ENCODE measurements at places on chromosomes 5 and 9.
A peak's percentile ranks its signal among the peaks of the same experiment; 100 is the strongest.

- no peak for DNase-seq
Observed at GRCh38 chr5:133332439-133333024, 279.8 kb downstream of the FSTL4 start.

DNA sequence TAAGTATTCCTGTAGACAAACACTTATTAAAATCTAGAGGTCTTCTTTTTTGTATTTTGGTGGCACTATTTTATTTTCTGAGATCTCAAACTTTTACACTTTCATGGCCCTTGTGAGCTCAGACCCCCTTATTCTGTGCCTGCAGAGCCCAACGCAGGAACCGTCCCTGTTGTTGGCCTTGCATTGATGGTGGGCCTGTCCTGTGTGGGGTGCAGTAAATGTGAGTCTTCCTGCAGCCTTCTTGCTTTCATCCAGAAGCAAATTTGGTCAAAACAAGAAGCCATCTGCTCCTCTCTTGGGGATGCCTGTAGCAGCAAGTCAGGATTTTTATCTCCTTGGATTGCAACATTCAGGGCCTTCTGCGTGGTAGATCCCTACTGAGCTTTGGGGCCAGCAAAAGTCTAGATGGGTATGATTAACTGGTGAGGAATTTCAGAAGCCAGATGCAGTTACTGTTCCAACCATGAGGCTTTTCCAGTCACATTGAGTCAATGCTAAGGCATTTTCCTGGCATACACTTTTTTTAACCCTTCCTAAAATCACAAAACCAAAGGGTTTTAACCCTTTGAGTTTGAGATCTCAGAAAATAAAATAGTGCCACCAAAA is 31.7 kb downstream of the BASP1 start:
- DNase-seq, result no peak

- peak; percentile 52 for DNase-seq
Observed at GRCh38 chr5:143023411-143024096, 253.4 kb downstream of the ARHGAP26 start.

DNA sequence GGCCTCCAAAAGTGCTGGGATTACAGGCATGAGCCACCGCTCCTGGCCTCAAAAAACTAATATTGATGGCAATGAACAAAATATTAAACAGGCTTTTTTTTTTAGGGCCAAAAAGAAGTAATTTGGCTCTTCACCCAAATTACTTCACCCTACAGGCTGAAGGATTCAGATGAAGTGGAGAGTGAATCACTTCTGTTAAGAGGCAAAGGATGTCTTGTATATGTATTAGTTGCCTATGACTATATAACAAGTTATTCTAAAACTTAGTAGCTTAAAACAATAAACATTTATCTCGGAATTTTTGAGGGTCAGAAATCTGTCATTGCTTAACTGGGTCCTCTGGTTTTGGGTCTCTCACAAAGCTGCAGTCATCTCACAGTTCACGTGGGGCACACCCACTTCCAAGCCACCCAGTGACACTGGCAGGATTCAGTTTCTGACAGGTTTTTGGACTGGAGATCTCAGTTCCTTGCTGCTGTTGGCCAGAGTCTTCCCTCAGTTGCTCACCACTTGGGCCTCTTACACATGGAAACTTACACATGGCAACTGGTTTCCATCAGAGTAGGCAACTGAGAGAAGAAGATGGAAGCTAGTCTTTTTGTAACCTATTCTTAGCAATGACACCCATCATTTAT is 66.7 kb downstream of the IQGAP2 start:
- DNase-seq, result no peak

DNA sequence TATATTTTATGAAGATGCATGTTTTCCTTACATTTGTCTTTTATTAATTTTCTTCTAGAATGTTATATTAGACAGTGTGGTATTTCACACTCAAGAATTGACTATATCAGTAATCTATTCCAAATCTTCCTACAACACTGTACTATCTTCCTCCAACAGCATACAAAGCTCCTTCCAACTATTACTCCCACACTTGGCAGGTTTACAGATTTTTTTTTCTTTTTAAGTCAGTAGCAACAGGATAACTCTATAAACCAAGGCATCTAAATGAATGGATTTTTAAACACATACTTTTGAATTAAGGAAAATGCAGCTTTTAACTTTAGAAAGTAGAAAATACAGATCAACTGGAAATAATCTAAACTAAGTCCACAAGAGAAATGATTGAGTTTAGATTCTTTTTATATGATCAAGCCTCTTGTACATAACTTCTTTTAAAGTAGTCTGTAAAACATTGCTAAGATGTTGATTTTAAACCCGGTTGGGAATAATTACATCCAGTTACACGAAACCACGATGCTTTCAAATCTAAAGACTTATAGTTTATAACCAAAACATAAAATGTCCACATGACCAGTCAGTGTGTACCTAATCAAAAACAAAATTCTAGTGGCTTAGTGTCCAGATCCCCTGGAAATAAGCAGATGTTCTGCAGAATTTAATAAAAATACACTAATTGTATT is 281.6 kb downstream of the ADAMTS6 start:
- peak; percentile 7 for DNase-seq

DNA sequence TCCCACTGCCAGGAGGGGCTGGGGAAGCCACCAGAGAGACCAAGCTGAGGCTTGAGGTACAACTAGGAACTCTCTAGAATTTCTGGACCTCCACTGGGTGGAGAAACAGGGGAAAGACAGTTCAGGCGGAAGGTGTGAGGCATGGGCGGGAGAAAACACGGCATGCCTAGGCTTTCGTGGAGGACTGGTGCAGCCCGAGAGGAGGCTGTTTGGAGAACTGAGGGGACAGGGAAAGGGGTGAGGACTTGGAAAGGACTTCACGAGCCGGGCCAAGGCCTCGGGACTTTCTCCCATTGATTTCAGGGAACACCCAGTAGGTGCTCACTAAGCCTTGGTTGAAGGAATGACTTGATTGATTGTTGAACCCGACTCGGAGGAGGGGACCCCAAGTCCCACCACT is 9.5 kb upstream of the ADGRD2 start:
- no peak for DNase-seq

- no peak for DNase-seq
Observed at GRCh38 chr5:171720086-171720485, 65.5 kb upstream of the SMIM23 start.

DNA sequence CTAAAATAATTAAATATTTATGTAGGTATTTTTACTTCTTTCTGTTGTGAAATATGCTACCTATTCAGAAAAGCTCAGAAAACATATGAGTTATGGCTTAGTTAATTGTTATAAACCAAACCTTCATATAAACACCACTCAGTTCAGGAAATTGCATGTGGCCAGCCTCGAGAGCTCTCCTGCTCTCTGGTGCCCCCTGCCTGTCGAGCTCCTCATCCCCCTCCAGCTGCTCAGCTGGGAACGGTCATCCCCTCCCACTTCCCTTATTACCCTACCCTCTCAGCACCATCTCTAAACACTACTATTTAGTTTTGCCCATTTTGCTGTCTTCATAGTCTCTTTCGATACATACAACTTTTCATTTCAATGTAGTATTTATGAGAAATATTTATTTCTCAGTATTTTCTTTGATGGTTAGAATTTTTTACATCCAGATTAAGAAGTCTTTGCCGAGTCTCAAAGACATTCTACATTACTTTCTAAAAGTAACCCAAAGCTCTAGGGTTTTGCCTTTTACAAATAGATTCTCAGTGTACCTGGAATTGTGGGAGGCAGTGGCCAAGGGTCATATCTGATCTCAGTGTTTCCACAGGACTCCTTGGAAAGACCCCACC is 51.2 kb upstream of the SEMA4D start:
- DNase-seq, result peak; percentile 91

GRCh38 chr5:14552017-14552416 is 29.6 kb upstream of the OTULINL start:
- peak; percentile 37 for DNase-seq

- DNase-seq, result peak; percentile 65
Observed at GRCh38 chr9:93031629-93032430, 26.7 kb upstream of the SUSD3 start.

DNA sequence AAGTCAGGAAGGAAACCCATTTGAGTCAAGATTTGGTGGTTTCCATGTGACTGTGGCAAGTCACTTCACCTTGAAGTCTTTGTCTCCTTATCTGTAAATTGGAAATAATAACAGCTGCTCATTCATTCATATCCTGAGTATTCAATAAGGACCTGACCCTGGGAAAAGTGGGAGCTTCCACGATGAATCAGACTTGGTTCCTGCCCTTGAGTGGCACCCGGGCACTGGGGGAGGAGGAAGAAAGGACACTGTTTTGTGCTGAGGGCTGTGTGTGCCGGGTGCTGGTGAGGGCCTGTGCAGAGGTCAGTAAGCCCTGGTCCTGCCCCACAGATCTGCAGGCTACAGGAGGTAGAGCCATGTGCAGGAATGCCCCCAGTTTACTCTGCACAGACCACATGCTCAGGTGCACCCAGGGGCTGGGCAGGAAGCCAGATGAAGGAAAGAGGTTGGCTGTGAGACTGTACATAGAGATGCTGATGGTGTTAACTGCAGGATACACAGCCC is 6.8 kb downstream of the NDST1 start:
- no peak for DNase-seq

GRCh38 chr9:128101231-128101661 is 26.3 kb downstream of the PTGES2 start:
- no peak for DNase-seq

DNA sequence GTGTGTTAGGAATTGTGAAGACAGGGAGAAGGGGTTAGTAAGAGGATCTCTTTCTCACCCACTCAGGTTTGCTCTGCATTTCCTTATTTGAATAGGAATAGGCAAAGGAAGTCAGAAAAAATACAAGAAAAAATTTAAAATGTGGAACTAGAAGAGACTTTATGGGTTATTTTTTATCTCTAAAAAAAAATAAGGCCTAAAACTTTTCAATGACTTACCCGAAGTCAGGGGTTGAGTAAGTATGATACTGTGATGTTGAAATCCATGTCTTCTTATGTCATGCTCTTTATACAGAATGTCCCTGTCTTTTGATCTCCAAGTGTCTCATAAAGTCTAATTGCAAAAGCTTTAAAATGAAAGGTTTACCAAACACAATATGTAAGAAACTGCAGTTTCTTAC is 148.3 kb upstream of the PIK3R1 start:
- no peak for DNase-seq

- DNase-seq, result peak; percentile 71
Observed at GRCh38 chr5:31825518-31826068, 186.7 kb downstream of the PDZD2 start.

GRCh38 chr5:135488727-135489465 is 36.7 kb upstream of the TIFAB start:
- peak; percentile 65 for DNase-seq

GRCh38 chr5:12805165-12805698 is 901.0 kb upstream of the CTNND2 start:
- no peak for DNase-seq

DNA sequence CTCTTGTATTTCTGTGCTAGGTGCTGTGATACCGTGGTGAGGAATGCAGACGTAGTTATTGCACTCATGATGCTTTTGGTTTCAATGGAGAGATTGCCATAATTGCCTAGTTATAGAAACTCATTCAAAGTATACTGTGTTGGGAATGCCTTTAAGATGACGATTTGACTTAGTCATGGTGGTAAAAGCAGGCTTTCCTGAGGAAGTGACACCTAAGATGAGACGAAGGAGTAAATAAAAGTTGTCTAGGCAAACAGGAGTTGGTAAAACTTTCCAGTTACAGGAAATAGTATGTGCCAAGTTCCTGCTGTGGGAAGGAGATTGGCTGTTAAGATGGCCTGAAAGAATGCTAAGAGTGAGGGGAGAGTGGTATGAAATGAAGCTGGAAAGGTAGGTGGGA is 48.1 kb downstream of the FOCAD start:
- DNase-seq, result no peak

DNA sequence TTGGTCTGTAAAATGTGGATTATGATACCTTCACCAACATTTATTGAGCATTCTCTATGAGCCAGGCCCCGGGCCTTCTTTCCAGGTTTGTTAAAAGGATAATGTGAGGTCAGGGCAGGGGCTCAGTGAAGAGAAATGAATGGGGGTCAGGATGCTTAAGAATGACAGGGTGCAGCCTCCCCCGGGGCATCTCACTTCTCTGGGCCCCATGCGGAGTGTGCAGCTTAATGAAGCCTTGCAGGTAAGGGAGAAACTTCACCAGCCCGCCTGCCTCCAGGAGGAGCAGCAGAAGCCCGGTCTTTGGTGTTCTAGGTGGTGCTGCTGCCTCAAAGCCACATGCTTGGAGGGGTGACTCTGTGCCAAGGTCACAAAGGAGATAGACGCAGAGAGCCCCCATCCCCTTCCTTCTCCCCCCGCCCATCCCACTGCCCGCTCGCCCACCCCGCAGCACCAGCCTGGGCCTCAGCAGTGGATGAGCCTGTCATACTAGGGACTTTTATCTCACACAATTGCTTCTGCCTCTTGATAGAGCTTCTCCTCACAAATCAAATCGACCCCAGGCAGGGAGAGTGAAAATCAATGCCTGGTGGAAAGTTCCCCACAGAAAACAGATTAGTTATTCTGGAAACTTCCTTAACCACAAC is 244.8 kb downstream of the PBX3 start:
- no peak for DNase-seq

DNA sequence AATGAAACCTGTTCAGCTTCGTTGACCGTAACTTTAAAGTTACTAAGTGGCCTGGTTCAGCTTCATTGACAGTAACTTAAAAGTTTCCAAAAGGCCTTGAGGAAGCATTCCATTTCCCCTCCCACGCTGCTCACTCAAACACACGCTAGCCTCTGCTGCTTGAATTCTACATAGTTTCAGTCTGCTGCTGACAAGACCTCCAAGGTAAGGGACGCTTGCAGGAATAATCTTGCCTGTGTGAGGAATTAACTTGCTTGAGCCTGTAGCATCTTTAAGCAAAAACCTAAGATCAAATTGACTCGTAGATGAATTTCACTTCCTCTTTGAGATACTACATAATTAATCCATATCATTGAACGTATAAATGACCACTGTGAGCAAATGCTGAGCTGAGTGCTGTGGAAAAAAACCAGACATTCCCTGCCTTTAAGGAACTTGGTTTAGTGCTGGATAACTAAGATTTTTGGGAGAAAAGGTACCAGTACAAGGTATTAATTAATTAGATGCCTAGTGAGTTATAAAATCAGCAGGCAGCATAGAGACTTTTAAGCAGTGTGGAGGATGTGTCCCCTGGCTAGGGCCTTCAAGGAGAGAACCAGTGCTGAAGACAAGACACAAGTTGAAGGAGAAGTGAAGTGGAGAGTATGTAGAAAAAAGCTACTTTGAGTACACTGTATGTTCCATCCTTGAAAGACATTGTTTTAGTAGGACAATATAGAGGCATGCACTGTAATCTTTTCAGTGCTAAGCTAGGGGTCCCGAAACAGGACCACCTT is 39.2 kb downstream of the GRAMD2B start:
- DNase-seq, result no peak

DNA sequence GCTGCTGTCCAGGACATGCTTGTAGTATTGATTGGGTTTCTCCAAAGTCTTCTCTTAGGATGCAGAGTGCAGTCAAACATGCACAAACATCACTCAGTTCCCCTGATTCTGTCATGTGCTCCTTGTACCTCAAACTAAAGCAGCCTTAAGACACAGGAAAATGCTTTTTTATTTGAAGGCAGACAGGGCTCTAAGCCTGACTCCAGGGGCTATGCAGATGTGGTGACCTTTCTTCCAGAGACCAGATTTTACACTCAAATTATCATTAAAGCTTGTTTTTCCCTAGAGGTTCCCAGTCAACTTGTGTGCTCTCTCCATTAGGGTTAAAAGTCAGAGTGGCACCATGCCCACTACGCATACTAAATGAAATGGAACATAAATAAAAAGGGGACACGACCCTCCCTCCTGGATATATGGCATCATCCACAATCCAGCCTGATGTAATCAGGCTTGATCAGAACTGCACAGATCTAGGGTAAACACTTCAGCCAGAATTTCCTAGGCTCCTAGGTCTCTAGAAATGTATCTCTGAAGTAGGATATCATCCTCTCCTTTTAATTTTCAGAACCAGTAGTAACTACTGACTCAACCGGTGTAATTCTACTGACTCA is 771.1 kb downstream of the NR2F1-AS1 start:
- DNase-seq, result no peak

- DNase-seq, result no peak
Observed at GRCh38 chr5:167348251-167348926, 943.1 kb upstream of the WWC1 start.
